NCI-H2227 treated with DMSO at 0.1 percent for 48 hours (cell line): ENCODE measurements at places on chromosomes 16 and 17.

GRCh38 chr17:19713462-19713861, 2.9 kb downstream of the SLC47A2 start:
- DNase-seq: no peak

- DNase-seq: no peak
Measured at GRCh38 chr16:71576971-71577370, at the start of gene TAT. TSS of gene TAT (minus strand) at chr16:71577092. CDS start at chr16:71576415, 677 bp downstream.

DNA sequence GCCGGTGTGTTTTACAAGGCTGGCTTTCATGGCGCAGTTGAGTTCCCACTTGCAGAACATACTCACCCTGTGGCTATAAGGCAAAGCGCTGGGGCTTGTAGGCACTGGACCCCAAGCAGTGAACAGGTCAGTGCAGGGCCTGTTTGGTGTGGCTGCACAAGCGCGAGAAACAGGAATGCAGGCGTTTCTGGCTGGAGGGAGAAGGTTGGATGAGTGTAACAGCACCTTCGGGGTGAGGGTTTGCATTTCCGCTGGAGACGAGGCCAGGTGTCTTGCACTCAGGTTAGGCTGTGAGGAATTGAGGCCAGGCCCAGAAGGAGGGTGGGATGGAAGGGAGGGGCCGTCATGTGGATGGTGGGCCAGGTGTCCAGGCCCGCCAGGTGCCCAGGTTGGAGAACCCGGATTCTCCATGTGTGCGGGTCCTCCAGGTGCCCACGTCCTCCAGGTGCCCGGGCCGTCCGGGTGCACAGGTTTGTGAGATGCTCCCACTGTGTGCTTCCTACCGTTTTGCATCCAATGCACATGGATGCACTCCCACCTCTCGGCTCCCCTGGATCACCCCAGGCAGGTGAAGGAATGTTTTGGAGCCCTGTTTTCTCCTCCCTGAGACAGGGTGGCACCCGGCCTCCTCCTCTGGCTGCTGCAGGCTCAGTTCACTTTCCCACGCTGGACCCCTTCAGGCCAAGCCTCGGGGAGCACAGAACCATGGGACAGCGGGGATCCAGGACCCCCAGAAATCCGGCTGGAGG, 46.0 kb downstream of the SLC7A5 start:
- no peak for DNase-seq

- no peak for DNase-seq
Measured at GRCh38 chr16:68385371-68385770, 62.9 kb downstream of the SMPD3 start.

- DNase-seq: no peak
Measured at GRCh38 chr17:50615828-50616227, 18.9 kb upstream of the ABCC3 start.

- DNase-seq: no peak
Measured at GRCh38 chr16:23594186-23594585, 1.9 kb downstream of the NDUFAB1 start.

GRCh38 chr17:28047806-28048205, 5.3 kb downstream of the NLK start:
- DNase-seq: no peak

GRCh38 chr16:85222155-85222863, 110.0 kb upstream of the CIBAR2 start:
- peak; percentile 16 for DNase-seq

DNA sequence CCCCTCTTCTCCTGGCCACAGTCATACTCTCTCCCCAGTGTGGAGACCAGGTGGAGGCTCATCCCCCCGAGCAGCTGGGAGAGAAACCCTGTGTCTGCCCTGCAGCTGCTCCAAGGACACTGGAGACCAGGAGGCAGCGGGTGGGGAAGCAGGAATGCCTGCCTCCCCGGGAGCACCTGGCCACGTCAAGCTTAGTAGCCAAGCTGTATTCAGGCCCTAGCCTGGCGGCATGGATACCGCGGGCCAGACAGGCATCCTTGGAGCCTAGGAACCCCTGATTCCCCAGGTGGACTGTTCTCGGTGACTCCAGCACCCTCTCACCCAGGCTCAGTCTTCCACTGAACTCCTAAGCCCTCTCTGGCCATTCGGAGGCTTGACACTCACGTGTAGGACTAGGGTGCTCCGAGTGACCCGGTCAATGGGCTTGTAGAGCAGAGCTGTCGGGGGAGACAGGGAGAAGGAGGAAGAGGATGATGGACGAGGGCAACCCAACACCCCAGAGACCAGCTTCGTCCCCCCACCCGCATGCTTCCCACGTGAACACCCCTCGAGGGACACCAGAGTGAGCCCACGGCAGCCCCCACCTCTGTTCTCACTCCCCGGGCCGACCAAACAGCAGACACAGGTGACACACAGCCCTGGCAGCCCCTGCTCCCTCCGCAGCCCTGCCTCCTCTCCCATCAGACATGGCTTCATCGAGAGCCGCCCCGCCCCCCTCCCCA, 76.5 kb downstream of the TIMM22 start:
- no peak for DNase-seq

GRCh38 chr16:66682271-66682670, 14.3 kb downstream of the CMTM4 start:
- no peak for DNase-seq

DNA sequence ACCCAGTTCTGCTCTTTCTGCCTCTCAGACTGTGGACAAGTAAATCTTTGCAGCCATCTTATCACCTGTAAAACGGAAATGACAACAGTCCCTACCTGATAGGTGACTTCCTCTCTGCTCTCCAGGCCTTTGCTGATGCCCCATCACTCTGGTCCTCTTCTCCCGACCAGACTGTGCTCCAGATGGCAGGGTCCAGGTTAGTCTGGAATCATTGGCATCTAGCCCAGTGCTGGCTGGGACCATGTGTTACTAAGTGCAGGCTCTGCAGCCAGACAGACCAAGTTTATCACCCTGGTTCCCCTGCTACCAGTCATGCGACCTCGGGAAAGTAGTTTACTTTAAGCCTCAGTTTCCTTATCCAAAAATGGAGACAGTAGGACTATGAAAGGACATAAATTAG, 1.8 kb upstream of the NUBP1 start:
- DNase-seq: no peak

DNA sequence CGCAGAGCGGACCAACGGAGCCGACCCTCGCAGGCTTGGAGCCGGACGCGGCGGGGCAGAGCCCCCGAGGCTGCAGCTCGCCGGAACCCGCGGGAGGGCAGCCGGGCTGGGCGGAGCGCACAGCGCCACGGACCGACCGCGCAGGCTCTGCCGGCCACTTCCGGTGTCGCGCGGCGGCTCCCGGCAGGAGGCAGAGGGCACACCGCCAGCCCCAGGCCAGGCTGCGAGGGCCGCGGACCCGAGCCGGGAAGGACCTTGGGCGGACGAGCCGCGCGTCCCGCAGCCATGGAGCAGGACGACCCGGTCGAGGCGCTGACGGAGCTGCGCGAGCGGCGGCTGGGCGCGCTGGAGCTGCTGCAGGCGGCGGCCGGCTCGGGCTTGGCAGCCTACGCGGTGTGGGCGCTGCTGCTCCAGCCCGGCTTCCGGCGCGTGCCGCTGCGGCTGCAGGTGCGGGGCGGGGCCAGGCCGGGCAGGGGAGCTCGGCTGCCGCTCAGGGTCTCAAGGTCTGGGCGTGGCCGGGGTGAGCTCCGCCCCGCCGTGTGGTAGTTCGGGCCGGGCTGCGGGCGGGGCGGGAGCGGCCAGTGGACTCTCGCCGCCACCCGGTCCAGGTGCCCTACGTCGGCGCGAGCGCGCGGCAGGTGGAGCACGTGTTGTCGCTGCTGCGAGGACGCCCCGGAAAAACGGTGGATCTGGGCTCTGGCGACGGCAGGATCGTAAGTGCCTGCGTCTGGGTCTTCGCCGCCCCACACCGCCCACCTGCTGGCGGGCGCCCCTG, at the start of gene ANTKMT:
Gene ANTKMT (plus strand): TSS at position 157 of the 775 bp plus-strand sequence. CDS start 129 bp downstream, at position 286.
- DNase-seq: peak; percentile 82

DNA sequence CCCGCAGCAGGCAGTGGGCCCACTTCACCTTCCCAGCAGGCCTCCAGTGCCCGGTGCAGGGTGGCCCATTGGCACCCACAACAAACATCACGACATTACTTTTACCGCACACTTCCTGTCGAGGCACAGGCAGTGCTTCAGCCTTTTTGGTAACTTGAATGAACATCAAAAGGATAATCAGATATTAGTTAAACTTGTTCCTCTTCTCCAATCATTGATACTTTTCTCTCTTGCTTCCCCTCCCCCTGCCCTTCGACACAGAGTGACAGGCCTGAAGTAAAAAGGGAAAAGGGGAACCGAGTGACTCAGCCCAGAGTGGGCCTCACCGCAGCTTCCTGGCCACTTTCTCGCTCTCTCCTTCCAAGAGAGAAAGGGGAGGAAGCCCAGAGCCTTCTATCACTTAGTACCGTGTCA, 507.0 kb downstream of the MAF start:
- no peak for DNase-seq

DNA sequence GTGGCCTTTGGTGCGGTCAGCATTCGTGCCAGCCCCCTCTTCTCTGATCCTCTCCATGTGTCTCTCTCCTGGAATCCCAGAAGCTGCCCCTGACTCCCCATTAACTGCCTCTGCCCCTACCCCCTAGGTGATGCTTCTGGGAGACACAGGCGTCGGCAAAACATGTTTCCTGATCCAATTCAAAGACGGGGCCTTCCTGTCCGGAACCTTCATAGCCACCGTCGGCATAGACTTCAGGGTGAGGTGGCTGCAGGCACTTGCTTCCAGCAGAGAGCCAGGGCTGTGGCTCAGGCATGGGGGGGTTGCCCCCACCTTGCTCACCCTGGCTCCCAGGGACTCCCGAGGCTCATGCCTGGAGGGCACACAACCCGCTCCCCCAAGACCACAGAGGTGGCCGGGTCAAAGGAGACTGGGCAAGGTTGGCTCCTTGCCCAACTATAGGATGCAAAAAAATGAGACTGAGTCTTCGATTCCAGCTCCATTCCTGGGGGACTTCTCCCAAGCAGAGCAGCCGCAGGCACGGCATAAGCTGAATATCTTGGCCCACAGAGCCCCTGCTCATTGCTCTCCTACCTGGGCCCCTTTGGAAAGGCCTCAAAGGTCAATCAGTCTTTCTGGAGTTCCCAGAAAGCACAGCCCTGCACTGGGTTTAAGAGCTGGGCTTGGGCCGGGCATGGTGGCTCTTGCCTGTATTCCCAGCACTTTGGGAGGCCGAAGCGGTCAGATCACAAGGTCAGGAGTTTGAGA, 3.8 kb downstream of the RAB37 start:
- no peak for DNase-seq

GRCh38 chr17:39926588-39927100, 757 bp downstream of the ORMDL3 start:
- peak; percentile 18 for DNase-seq

DNA sequence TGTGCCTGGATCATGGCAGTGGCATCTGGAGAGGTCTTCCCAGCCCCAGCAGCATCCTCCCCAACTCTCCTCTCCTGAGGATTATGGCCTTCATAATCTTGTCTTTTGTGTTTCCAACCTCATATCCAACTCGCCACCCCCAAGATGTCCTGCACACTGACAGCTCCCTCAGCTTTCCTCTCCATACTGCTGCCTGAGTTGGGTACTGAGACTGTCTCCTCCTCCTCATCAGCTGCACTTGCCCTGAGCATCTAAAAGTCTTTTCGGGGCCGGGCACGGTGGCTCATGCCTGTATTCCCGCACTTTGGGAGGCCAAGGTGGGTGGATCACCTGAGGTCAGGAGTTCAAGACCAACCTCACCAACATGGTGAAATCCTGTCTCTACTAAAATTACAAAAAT, 2.0 kb downstream of the CD300LB start:
- no peak for DNase-seq

- no peak for DNase-seq
Measured at GRCh38 chr17:42508426-42509165, 27.4 kb upstream of the NAGLU start.

- no peak for DNase-seq
Measured at GRCh38 chr16:2981177-2981898, 1.1 kb upstream of the PKMYT1 start.

DNA sequence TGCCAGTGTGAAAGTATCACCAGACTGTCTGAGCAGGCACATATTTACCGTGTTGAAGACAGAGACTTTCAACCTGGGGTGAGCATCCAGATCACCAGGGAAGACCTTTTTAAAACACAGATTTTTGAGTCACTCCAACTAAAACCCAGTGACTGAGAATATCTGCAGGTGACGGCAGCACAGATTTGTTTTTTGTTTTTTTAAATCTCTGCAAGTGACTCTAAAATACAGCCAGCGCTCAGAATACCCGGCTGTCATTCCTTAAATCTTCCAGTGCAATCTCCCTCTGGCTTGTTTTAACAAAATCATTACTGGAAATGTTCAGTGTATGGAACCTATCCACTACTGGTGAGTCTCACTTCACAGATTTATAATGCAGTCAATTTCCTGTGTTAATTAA, 19.3 kb upstream of the INPP5K start:
- no peak for DNase-seq

GRCh38 chr17:16287563-16288027, 65.7 kb downstream of the CENPV start:
- DNase-seq: no peak

GRCh38 chr16:5060073-5060641, 5.6 kb downstream of the C16orf89 start:
- no peak for DNase-seq

GRCh38 chr17:74527081-74527480, 4.2 kb downstream of the CD300LB start:
- DNase-seq: no peak

DNA sequence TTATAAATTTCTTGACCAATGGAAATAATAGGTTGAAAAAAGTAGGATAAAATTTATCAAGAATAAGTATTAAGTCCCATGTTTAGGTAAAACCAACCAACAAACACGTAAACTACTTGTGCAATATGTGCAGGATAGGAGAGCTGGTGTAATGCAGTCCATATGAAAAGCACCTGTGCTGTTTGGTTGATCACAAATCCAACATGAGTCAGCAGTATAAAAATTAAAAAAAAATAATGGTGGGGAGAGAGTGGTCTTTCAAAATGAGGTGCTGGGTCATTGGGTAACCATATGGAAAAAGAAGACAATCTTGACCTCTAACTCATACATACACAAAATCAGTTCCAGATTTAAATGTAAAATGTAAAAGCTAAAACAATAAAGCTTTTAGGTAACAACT, 181.8 kb downstream of the HS3ST3B1 start:
- DNase-seq: no peak

- no peak for DNase-seq
Measured at GRCh38 chr17:75906143-75906884, 1.6 kb upstream of the MRPL38 start.

- DNase-seq: no peak
Measured at GRCh38 chr17:17727111-17727659, 45.9 kb downstream of the RAI1 start.

DNA sequence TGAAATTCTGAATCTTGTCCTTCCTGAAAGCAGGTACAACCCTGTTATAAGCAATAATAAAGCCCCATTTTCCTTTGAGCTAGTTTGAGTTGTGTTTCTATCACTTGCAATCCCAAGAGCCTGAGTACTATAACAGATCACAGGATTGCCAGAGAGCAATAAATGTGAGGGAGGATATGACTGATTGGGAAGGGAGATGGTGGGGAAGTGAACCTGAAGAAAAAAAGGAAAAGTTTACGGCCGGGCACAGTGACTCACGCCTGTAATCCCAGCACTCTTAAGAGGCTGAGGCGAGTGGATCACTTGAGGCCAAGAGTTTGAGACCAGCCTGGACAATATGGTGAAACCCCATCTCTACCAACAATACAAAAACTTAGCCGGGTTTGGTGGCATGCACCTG, 80.4 kb downstream of the COX10 start:
- no peak for DNase-seq

GRCh38 chr17:27349540-27350021, 55.7 kb downstream of the WSB1 start:
- no peak for DNase-seq

- no peak for DNase-seq
Measured at GRCh38 chr17:19703106-19703827, 13.1 kb downstream of the SLC47A2 start.
